ENCODE measurements at places on chromosomes 5 and 9. TPM values are rescaled to one million over a fixed set of nuclear protein-coding genes. Genes with fewer than 3 reads are reported as not detected.

The DNAJC25 gene
- 4.7 TPM for total RNA-seq

- DNase-seq, result no peak
Measured at GRCh38 chr5:100676817-100677631, 141.8 kb downstream of the FAM174A start.

DNA sequence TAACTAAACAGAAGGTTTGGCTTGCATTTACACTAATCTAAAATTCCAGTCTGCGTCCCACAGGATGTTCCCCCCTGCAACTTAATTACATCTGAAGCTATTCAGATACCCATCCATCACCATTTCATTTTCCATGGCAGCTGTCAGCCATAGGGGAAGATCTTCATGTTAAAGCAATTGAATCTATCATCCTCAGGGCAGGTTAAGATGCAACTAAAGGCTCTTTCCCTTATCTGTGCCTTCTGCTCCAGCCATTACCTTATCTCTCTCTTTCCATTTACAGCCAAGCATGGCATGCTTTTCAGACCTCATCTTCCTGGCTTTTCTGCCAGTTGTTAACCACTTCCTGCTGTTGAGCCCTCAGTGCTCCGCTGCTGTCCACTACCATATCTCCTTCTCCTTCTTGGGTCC lies 15.8 kb upstream of the HACD4 start:
- DNase-seq, result no peak

DNA sequence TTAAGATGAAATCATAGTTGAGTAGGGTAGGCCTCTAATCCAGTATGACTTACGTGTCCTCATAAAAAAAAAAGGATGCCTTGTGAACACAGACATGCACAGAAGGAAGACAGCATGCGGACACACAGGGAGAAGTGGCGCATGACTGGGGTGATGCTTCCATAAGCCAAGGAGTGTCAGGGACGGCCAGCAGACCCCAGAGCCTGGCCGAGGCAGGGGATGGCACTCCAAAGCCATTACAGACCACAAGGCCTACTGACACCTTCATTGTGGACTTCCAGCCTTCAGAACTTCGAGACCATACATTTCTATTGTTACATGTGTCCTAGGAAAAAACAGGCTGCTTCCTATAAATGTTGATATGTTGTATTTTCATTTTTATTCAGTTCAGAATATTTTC lies 19.9 kb downstream of the EHMT1 start:
- no peak for DNase-seq

GRCh38 chr9:87276327-87276841 lies 221.3 kb upstream of the DAPK1 start:
- DNase-seq, result no peak

DNA sequence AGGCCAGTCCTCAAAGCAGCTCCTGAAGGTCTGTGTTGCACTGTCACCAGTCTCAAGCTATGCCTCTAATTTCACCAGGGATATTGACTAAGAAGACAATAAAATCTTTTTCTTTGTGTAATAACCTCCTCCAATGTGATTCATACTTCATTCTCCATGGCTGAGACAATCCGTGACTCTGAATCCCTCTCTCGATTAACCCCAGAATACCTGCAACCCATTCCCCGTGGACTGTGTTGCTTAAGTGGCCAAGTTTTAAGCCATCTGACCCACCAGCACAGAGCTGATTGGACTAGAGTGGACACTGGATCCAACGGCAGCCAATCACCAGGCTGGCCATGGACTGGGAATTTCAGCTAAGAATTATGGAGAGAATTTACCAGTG lies 5.4 kb upstream of the CCIN start:
- DNase-seq, result no peak

- DNase-seq, result no peak
Measured at GRCh38 chr5:141547488-141547887, 58.6 kb downstream of the PCDHGC5 start.

- no peak for DNase-seq
Measured at GRCh38 chr5:95718738-95719137, 12.4 kb upstream of the RHOBTB3 start.

GRCh38 chr5:40909264-40909663 lies at the start of gene C7:
Gene C7 (plus strand): TSS chr5:40909497. CDS start chr5:40909611, 114 bp downstream.
- no peak for DNase-seq

DNA sequence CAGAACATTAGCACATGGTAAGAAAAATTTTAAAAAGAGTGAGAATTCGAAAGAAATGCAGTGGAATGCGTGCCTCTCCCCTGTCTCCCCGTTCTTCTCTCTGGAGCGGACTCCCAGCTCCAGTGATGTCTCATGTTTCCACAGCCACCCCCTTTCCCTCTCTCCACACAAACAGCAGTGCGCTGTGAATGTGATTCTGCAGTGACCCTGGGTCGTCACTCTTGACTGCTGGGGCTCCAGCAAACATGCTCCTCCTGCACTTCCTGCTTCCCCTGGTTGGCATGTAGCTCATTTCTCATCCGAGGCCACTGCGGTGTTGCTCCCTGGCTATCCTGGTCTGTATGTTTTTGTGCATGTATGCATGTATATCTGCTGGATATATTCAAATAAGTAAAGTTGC lies 13.3 kb downstream of the PHF2 start:
- DNase-seq, result no peak

All from occipital lobe (tissue), 3 donors.